Right forelimb (tissue), 1 donor: ENCODE measurements at places on chromosomes 13 and 19.

- no peak for DNase-seq
Measured at GRCh38 chr13:44181931-44182330, 191.7 kb upstream of the SERP2 start.

DNA sequence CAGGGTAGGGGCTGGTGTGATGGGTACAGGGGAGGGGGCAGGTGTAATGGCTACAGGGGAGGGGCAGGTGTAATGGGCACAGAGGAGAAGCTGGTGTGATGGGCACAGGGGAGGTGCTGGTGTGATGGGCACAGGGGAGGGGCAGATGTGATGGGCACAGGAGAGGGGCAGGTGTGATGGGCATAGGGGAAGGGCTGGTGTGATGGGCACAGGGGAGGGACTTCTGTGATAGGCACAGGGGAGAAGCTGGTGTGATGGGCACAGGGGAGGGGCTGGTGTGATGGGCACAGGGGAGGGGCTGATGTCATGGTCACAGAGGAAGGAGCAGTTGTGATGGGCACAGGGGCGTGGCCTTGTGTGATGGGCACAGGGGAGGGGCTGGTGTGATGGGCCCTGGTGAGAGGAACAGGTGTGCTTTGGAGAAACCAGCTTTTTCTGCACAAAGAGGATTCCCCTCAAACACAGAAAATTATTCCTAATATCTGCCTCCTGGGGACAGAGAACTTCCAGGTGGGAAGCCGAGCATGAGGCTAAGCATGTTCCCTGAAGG lies 38.6 kb upstream of the POP4 start:
- no peak for DNase-seq

- DNase-seq, result no peak
Measured at GRCh38 chr19:33953023-33953422, 156.4 kb downstream of the KCTD15 start.

DNA sequence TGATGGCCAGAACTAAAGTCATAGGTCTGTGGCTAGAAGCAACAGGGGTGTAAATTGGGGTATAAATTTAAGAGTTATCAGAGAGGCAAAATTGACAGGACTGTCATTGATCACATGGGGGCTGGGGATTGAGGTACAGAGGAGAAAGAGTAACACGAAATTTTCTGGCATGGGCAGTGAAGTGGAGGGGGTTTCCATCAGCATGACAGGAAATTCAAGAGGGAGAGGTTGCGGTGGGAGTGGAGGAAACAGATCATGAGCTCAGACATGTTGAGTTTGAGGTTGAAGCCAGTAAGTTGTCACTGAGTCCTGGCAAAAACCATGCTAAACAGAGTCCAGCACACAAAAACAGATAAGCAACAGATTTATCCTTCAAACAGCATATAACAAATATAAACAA lies 192.1 kb upstream of the TSC22D1 start:
- no peak for DNase-seq

- DNase-seq, result no peak
Measured at GRCh38 chr19:47682939-47683338, 30.3 kb upstream of the EHD2 start.

GRCh38 chr19:2540646-2541454 lies 64.9 kb downstream of the GADD45B start:
- peak; percentile 89 for DNase-seq

- no peak for DNase-seq
Measured at GRCh38 chr13:105991622-105992277, 543.7 kb downstream of the EFNB2 start.
